ENCODE measurements at places on chromosomes 1 and 21. TPM values are rescaled to one million over a fixed set of nuclear protein-coding genes. Genes with fewer than 3 reads are reported as not detected.

DNA sequence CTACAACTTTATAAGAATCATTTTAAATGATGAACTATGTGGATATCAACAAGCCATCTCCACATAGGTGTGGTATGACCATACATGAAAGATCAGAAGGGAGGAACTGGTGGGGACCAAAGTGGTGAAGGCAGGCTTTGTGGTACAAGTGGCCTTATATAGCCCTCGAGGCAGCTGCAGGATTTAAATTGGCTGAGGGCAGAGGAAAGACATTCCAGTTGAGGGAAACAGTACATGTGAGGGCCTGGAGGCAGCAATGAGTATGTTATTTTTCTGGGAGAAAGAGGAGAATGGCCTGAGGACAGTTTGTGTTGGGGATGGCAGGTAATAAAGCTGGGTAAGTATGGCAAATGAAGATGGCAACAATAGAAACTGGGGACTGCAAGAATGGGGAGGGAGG, 17.1 kb downstream of the OSCP1 start:
- H3K27ac ChIP-seq = no peak overlapping the region
- no peak overlapping the region for H3K4me3 ChIP-seq
- H3K36me3 ChIP-seq = no peaks in the 10 kb centered on the region
- H3K4me1 ChIP-seq = no peaks in the 10 kb centered on the region
- DNase-seq = no peak

CDCP2 gene
- not detected for total RNA-seq

DNA sequence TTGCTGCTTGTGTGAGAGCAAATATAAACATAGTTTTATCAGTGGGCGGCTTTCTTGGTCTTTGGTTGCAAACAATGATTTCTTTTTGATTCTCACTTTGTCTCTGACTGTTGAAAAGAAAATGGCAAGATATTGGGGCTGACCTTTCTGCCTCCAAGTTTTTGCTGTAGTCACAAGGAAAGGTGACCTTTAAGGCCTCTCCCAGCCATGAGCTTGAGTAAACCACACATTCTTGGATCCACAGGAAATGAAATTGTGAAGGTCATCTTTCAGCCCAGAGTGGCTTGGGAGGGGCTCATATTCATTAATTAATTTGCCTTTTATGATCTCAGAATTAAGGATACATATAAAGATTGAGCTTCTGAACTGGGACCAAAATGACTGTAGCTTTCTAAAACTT, 241.6 kb downstream of the BACH1 start:
- no peaks in the 10 kb centered on the region for H3K4me1 ChIP-seq
- no peak overlapping the region for H3K27ac ChIP-seq
- H3K27me3 ChIP-seq = no peaks in the 10 kb centered on the region
- no peaks in the 10 kb centered on the region for H3K36me3 ChIP-seq
- no peak for DNase-seq

GRCh38 chr1:204688007-204688406, 2.5 kb upstream of the LRRN2 start:
- DNase-seq = no peak
- peaks cover 28% of the 10 kb centered on the region for H3K27me3 ChIP-seq
- no peak overlapping the region for H3K4me3 ChIP-seq

UTS2 gene
- 5.5 TPM for total RNA-seq

- no peak overlapping the region for H3K4me3 ChIP-seq
- H3K27ac ChIP-seq = no peak overlapping the region
- H3K27me3 ChIP-seq = no peaks in the 10 kb centered on the region
- no peak for DNase-seq
These were observed 99.6 kb downstream of the EIF4G3 start for GRCh38 chr1:21077085-21077484.

All from B cell (primary cell).